ENCODE measurements at places on chromosomes 11 and 22. TPM values are rescaled to one million over a fixed set of nuclear protein-coding genes. Genes with fewer than 3 reads are reported as not detected.

DNA sequence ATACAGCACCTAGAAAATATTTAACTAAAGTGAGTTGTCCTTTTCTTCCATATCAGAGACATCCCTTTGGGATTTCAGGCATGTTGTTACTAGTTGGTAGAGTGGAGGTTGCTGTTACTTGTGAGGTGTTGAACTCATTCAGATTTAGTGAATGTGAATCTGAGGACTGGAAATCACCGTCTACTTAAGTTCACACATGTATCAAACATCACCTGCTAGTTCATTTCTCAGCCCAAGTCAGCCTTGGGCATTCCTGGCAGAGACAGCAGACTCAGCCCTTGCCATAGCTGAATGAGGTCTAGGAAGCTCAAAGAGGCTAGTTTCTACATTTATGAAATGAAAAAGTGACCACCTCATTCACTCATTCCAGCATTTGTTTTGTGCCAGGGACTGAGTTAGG is 9.7 kb downstream of the KDELR3 start:
- no peak overlapping the region for H3K27ac ChIP-seq
- no peak for DNase-seq
- H3K4me3 ChIP-seq = no peak overlapping the region
- H3K27me3 ChIP-seq = no peaks in the 10 kb centered on the region
- no peaks in the 10 kb centered on the region for H3K4me1 ChIP-seq

DNA sequence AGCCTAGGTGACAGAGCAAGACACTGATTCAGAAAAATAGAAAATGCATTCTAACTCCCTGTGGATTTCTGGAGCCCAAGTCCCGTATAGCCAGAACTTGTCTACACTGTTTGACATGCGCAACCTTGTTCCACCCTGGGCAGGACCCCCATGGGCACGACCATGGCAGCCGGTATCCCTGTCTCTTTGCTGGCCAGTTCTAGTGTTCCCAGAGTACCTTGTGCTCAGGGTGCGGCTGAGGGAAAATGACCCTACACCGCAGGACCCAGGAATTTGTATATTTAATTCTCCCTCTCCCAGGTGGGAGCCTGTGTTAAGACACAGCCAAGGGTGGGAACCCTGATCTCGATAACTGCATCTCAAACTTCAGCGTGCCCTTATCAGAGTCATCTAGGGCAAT is 36.7 kb upstream of the RIC3 start:
- H3K27me3 ChIP-seq = peaks cover 17% of the 10 kb centered on the region
- no peaks in the 10 kb centered on the region for H3K36me3 ChIP-seq
- H3K27ac ChIP-seq = no peak overlapping the region
- H3K4me1 ChIP-seq = peaks cover 4% of the 10 kb centered on the region
- DNase-seq = no peak
- no peak overlapping the region for H3K4me3 ChIP-seq

SOX10 gene
- total RNA-seq = not detected

FAM111B gene
- total RNA-seq = 38.9 TPM

Measured in activated CD4-positive, alpha-beta T cell treated with anti-CD3 and anti-CD28 coated beads for 36 hours (primary cell).